ENCODE measurements at places on chromosomes 12 and 14. TPM values are rescaled to one million over a fixed set of nuclear protein-coding genes. Genes with fewer than 3 reads are reported as not detected.

DNA sequence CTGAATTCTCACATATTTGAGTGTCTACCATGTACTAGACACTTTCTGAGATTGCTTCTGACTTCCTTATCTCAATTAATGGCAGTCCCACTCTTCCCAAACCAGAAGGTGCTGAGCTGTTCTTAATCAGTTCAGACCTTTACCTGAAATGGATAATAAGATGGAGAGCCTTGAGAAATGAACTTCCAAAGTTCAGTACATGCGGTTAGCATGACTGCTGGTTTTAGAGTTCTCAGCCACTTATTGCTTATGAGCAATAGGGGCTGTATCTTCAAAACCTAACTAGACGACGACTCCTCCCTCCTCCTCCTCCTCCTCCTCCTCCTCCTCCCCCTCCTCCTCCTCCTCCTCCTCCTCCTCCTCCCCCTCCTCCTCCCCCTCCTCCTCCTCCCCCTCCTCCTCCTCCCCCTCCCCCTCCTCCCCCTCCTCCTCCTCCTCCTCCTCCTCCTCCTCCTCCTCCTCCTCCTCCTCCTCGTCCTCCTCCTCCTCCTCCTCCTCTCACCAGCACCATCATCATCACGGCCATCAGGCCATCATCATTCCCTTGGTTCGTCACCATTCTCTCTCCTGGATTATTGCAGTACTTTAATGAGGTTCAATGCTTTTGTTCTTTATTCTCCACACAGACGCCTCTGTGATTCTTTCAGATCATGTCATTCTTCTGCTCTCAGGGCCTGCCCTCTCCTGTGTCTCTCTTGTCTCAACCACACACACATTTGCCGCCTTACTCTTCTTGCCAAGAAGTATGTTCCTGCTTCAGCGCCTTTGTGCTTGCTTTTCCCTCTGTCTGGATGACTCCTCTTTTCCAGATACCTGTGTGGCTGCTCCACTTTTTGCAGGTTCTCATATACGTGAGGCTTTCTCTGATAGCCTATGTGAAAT, 2.7 kb downstream of the PCNX1 start:
- no peak for DNase-seq

- no peak for DNase-seq
These were observed 112.8 kb downstream of the EGLN3 start for GRCh38 chr14:33837943-33838683.

GRCh38 chr12:53254816-53255545, 13.1 kb upstream of the ESPL1 start:
- DNase-seq = no peak

DNA sequence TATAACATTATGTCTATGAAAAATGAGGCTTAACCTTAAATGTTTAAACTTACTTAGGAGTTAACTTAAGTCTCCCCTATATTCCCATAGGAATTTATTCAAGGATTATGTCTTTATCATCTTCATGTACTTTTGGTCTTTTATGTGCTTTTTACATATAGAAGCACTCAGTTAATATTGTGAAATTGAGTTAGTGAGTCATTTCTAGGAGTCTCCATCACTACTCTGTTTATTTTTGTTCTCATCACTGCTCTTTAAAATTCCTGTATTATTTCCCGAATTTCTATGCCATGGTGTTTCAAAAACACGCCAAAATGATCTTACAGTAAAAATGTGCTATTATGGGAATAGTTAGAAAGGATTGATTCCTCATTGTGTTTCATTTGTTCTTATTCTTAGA, 31.6 kb downstream of the TBC1D15 start:
- no peak for DNase-seq

DNA sequence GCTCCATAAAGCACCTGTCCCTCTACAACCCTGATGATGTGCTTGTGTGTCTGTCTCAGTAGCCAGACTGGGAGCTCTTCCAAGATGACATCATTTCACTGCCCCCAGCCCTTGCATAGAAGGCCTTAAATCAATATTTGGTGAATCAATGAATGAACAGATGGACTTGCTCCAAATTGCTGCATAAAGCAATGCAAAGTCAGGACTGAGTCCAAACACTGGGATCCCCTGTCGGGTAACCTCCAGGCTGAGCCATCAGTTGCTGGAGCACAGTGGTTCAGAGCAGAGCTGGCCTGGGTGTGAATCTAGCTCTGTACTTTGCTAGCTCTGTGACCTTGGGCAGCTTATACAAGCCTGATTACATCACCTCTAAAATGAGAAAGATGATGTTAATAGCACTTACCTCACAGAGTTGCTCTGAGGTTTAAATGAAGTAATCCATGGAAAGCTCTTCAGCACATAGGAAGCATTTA, 120.3 kb upstream of the VASH1 start:
- DNase-seq = no peak

DNA sequence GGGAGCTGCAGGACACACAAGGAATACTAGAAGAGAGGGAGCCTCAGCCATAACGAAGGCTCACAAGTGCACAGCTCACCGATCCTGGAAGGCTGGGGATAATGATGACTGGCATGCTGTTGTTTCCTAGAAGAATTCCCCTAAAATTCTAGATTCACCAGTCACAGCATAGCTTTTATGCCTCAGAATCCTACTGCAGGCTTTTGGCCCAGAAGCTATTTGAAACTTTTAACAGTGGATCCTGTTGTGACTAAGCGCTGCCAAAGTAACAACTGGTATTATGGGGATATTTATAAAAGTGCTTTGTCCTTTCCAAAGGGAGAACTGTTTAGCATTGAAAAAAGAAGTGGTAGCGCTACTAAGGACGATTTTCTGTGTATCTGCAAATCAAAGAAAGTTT, 214.1 kb upstream of the PELI2 start:
- DNase-seq = no peak

GRCh38 chr12:8648576-8649205, 13.9 kb downstream of the MFAP5 start:
- no peak for DNase-seq

DNA sequence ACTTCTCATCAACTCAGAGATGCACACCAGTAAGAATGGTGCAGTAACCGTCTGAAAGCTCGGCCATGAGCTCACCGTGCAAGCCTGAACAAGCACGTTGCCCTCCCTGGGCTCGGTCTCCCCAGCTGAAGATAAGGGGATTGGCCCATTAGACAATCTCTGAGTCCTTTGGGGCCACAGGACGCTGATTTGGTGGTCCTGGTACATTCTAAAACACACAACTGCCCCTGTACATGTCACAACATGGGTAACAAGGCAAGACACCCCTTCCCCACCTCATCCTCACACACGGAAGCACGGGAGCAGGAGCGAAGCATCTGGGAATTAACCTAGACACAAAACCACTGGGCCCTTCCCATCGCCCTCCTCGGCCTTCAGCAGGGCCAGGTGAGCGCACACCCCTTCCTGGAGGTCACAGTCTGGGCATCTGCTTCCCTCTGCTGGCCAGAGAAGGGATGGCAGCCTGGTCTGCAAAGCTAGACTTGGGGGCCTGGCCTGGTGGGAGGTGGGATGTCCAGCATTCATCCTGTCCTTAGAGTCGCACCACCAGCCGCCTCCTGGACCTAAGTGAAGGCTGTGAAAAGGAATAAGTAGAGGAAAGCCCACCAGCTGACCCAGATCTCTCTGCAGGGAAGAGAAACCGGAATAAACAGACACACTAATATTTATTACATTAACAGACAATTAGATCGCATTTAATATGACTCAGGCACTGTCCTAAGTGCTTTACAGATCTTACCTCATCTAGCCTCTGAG, 18.9 kb upstream of the SMUG1 start:
- DNase-seq = peak; percentile 50

- DNase-seq = no peak
These were observed 34.5 kb downstream of the TDP1 start for GRCh38 chr14:89990218-89990617.

DNA sequence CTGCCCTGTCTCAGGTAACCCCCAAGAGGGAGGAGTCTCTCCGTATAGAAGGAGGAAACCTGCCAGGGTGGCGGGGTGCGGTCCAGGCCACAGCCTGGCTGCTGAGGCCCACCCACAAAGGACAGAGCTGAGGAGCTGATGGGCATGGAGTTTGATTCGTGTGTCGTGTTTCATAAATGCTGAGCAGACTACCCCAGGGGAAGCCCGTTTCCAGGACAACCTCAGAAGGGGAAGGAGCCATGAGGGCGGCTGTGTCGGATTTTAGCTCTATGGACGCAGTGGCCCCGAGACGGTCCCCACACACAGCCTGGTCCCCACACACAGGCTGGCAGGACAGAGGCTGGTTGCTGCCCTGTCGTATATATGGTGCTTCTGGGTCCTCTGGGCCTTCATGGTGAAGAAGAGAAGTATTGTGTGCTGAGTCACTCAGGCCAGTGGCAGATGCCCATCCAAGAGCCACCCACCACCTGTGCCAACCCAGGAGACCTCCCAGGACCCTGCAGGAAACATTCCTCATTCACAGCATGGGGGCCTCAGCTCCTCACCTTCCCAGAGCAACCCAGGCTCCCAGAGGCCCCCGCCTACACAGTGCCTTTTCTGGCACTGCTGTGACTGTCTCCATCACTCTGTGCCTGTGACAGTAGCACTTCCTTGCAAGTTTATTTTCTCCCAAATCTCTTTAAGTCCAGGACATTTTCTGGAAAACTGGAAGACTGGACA, 63.1 kb upstream of the RIN3 start:
- no peak for DNase-seq

- no peak for DNase-seq
These were observed 38.8 kb upstream of the LRRC10 start for GRCh38 chr12:69649529-69649928.

DNA sequence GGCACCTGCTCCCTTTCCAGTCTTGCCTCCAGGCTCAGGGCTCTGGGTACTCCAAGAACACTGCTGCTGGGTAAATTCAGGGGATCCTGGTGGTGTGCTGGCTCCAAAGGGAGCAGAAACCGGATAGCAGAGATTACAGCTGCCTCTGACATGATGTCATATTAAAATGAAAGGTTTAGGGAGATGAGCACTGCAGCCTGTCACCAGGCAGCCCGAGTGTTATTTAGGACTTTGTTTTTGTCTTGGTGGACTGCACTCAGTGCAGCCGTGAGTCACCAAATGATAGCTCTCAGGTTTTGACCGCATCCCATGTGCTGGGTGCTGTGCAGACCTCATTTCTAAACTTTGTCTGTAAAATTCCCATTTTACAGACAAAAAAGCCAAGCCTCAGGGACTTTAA, 266.0 kb upstream of the CRY1 start:
- no peak for DNase-seq

DNA sequence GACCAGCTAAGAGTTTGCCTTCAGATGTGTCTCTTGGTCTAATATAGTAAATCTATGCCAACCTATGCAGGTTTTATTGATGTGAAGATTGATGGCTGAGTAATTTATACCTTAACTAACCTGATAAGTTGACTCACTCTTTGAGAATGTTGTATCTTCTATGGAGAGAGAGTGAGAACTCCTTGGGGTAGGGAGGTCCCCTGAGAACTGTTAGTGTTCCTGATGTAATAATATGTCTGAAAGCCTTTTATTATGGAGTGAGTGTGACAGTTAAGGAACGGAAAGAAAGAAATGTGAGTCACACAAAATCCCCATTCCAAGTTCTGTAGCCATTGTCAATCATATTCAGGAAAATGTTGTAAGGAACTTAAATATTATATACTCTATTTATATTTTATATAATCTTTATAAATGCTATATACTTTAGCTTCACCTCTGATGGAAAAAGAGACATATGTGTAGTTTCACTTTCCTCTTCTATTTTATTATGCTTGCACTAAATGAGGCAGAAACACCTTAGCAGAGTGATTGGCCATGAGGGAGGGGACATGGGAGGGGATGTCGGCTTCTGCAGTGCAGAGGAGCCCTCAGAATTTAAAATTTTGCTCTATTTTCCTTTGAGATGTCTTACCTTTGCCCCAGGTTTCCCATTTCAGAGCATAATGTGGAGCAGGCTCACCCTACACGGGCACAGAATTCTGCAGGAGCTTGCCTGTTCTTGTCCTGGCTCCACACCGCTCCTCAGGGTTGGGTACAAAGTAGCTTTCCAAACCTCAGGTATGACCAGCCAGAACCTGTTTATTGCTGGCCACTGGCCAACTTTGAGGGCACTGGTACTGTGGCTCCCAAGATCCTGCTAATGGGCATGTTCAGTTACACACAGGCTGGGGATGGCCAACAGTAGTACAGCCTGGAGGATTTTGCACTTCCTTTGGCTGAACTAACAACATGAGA, 57.7 kb downstream of the ARF6 start:
- no peak for DNase-seq

GRCh38 chr14:103033681-103034096, 23.7 kb downstream of the CDC42BPB start:
- DNase-seq = no peak

DNA sequence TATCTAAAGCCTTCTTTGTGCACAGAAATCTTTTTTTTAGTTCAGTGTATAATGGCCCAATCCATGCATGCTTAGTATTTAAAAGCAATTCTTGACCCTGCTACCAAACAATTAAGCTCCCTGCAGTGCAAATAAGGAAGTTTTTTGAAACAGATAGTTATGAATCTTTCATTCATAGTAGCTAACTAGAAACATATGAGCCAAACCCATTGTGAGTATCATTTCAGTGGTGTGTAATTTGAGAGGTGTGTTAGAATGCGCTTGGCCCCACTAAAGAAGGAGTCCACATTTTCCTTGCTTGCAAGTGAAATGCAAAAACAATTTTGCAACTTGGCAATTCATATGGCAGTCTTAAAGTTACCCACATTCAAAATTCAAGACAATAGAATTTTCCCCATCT, 14.4 kb downstream of the EPS8 start:
- no peak for DNase-seq

DNA sequence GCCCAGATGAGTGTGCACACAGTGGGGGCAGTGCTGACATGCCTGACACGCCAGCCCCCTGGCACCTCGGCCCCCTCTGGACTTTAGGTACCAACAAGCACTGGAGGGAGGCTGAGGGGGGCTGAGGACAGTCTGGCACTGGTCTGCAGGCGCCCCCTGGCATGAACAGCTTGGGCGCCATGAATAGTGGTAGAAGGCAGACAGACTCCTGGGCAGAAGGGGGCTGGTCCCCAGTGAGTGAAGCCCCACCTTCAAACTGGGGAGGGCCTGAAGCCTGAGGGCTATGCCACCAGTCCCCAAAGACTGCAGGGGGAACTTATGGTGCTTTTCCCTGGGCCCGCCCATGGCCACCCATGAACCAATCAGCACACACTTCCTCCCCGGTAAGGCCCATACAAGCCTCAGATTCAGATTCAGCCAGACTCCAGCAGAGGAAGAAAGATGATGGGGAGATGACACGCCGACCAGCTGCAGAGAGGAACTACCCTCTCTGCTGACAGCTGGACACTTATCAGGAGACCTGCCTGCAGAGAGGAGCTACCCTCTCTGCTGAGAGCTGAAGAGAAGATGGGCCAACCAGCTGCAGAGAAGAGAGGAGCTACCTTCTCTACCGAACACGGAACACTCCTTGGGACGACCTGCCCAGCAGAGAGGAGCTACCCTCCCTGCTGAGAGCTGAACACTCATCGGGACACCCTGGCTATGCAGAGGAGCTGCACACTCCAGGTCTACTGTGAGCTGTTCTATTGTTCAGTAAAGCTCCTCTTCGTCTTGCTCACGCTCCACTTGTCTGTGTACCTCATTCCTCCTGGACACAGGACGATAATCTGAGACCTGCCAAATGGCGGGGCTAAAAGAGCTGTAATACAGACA, 324.5 kb downstream of the PCNX1 start:
- DNase-seq = no peak

GRCh38 chr12:98852181-98852580, 207.1 kb downstream of the APAF1 start:
- no peak for DNase-seq

The SLC38A4 gene
- total RNA-seq = not detected

The ERP27 gene
- 19.1 TPM for total RNA-seq

The ACOT4 gene
- total RNA-seq = 0.89 TPM

The OLR1 gene
- not detected for total RNA-seq

The KRT82 gene
- total RNA-seq = not detected

The HAL gene
- total RNA-seq = 2.7 TPM

The TC2N gene
- 188 TPM for total RNA-seq

The TAPBPL gene
- 52.9 TPM for total RNA-seq

The SOCS2 gene
- total RNA-seq = 42.1 TPM

The OTOGL gene
- not detected for total RNA-seq

Data from naive thymus-derived CD4-positive, alpha-beta T cell (primary cell).